ENCODE measurements at places on chromosomes 5 and 9.

GRCh38 chr9:133331221-133331620 lies 4.8 kb downstream of the SURF6 start:
- DNase-seq: no peak

- DNase-seq: no peak
Observed at GRCh38 chr5:93580927-93581445, at the start of gene NR2F1-AS1. TSS of gene NR2F1-AS1 (minus strand) at chr5:93581219.

- DNase-seq: no peak
Observed at GRCh38 chr5:6745706-6746222, 32.5 kb downstream of the TENT4A start.

DNA sequence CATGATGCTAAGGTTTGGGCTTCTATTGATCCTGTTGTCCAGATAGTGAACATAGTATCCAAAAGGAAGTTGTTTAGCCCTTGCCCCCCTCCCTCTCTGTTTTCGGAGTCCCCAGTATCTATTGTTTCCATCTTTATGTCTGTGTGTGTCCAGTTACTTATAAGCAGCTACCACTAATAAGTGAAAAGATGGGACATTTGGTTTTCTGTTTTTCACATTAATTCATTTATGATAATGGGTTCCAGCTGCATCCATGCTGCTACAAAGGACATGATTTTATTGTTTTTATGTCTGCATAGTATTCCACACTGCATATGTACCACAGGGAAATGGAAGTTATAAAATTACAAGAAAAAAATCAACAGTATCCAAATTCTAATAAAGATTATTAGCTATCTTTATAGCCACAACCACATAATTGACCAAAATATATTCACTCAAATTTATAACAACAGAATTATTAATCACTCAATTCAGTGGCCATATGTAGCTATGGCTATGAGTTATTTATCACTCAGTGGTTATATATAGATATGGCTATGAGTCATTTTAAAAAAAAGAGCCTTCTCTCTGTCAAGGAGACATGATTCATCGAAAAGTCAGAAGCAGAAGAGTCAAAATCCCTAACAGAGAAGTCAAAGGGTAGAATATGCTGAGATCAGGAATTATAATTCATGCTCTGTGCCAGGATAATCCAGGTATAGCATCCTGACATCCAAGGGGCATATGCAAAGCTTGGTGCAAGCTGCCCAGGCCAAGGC lies 367.5 kb downstream of the DEPDC1B start:
- no peak for DNase-seq

GRCh38 chr9:78932849-78933627 lies 636.1 kb downstream of the PSAT1 start:
- DNase-seq: no peak

DNA sequence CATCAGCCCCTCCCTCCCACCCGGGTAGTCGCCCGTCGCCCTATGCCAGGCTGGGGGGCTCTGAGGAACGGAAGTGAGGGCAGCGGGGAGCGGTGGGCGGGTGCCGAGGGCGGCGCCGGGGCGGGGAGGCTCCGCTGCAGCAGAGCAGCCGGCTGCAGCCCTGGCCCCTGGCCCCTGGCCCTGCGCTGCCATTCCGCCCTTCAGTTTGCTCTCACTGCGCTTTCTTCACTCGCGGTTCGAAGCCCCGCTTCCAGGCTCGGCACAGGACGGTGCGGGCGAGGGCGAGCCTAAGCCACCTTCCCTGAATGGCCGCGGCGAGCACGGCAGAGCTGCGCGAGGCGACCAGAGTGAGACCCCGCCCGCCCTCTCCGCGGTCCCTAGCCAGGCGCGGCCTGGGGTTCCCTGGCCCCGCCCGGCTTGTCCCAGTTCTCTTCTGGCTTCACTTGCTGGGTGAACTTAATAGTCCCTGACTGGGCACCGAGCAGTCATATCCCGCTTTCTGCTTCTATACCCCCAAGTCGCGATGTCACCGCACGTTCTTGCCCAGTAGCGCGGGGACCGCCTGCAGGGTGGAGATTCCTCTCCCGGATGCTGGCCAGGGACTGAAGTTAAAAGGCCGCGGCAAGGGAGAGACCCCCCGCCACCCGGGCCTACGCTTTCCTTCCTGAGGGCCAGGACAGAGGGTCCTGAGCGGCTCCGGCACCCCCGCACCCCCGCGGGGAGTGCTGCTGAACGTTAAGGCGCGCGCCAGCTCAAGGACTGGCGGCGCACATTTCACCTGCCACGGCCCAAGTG lies 623 bp upstream of the TRIM36 start:
- peak; percentile 26 for DNase-seq

GRCh38 chr9:135075234-135076142 lies 12.0 kb upstream of the OLFM1 start:
- peak; percentile 80 for DNase-seq
